8988T (cell line): ENCODE measurements at places on chromosomes 7 and 10.
A peak's percentile ranks its signal among the peaks of the same experiment; 100 is the strongest.

GRCh38 chr7:29898301-29898700, 91.3 kb downstream of the SCRN1 start:
- DNase-seq = no peak

DNA sequence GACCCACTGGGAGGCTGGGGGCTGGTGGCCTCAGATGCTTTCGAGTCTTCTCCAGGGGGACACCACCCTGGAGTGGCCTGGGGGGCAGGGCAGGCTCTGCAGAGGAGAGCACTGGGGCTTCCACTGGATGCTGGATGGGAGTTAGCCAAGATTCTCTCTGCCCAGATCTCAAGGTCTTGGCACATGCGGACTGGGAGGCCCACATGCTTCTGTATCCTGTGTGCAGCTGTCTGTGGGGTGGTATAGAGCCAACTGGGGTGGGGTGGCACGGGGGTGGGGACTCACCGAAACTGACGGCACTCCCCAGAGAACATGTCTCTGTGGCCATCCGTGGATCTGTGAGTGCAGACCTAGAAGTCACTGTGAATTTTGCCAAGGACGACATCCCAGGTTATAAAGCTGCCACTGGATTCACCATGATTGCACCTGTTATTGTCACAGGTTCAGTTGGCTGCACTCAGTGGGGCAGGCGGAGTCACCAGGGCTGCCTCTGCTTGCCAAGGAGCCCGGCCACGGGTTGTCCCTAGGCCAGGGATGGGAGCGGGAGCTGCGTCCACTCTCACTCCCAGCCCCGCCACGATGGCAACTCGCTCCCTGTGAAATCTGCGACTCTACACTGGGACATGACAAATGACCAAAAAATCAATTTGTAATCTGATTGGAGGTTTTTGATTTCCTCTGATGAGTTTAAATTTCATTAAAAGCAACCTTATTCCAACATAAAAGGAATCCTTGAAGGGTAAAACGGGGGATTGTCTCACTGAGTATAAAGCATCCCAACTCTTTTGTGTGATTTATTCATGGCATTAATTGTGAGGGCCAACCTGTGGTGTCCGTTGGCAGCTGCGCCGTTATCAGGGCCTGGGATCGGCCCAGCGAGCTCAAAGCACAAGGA, 131.3 kb downstream of the EBF3 start:
- no peak for DNase-seq

DNA sequence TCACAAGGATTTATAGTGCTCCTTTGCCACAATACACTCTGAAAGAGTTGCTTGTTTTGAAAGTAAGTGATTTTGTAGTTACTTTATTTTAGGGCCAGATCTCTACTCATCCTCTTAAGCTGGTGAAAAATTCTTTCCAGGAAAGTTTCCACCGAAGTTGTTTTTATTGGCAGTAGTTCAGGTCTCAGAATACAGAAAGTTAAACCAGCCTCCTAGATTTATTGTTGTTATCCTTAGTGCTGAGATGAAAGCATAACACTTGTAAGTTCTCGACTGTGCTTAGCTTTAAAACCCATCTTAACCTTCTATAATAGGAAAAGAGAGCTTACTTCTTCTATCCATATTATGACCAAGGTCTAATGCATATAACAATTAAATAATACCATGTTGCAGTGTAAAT, 5.5 kb downstream of the AP3M1 start:
- no peak for DNase-seq

- no peak for DNase-seq
Measured at GRCh38 chr7:107503687-107504086, 33.8 kb downstream of the GPR22 start.

DNA sequence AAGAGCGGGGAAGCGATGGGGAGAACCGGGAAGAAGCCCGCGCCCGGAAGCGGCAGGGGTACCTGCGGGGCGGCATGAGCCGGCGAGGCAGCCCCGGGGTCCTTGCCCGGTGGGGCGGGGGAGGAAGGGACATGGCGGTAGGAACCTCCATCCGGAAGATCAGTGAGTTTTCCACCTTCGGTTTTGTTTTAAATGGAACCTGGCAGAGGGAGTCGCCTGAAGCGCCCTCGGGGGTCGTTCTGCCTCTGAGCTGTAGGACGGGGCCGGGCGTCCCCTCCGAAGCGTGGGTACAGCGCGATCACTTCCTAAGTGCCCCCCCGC, 471 bp downstream of the PFKP start:
- peak; percentile 46 for DNase-seq

DNA sequence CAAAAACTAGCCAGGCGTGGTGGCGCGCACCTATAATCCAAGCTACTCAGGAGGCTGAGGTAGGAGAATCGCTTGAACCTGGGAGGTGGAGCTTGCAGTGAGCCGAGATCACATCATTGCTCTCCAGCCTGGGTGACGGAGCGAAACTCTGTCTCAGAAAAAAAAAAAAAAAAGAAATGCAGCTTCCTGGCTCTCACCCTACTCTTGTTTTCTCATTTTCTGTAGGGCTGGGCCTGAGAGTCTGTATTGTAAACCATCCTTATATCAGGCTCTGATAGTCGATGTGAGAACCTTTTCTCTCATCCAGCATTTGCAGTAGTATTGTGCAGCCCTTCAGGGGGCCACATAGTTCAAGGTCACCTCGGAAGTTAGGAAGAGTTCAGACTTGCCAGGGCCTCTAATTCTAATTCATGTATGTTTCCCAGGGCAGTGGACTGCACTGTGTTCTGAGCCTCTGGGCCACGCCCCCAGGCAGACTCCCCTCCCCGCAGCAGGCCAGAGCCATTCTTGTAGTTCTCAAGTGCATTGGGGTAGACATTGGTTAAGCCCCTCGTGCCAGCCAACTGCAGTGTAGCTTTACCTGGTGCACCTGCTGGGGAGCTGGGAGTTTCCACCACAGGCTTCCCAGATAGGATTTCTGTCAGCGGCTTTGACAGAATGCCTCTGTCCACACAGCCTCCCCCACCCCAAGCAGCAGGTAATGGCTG, 38.3 kb upstream of the PDCD4 start:
- no peak for DNase-seq

- no peak for DNase-seq
Measured at GRCh38 chr7:155792999-155793560, 19.2 kb downstream of the SHH start.

DNA sequence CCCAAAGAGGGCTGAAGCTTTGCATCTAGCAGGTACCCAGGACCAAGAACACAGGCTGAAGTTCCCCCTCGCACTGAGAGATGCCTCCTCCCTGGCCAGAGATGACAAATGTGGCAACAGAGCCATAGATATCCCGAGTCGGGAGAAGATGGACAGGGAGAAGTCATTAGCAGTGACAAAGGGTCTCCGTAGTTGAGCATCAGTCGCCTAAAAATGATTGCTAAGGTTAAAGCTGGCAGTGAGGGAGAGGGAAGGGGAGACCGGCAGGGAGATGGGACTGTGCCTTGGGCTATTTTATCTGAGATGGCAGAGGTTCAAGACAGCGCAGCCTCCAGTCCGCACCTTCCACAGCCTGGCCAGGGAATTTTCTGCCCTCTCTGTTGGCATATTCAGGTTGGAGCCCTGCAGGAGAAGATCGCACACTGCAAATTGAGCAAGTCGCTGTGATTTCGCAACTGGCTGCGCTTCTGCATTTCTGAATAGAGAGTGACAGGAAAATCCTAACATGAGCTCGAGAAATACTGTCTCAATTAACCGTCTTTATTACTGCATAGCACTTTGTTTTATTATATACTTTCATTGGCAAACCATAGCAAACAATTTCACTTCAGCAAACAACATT, 238.9 kb upstream of the GPR26 start:
- DNase-seq = no peak

GRCh38 chr7:47383072-47383471, 198.8 kb downstream of the TNS3 start:
- DNase-seq = no peak

DNA sequence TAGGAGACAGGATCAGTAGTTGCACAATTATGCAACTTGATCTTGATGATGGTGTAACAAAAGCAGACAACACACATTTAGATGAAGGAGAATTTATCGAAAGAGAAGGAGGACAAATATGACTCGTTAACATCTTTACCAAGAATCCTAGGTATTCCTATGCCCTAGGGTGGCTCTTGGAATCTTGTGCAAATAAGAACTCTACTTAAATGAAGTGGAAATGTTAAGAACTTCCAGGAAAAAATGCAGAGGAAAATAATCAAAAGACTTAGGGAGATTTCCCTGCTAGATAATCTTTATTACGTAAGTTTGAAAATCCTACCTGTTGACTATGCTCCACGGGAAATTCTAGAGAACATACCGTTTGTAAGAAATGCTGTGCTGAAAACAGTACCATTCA, 485.4 kb downstream of the POM121L12 start:
- DNase-seq = no peak

- DNase-seq = no peak
Measured at GRCh38 chr10:45580371-45581215, 92.0 kb downstream of the ZFAND4 start.

DNA sequence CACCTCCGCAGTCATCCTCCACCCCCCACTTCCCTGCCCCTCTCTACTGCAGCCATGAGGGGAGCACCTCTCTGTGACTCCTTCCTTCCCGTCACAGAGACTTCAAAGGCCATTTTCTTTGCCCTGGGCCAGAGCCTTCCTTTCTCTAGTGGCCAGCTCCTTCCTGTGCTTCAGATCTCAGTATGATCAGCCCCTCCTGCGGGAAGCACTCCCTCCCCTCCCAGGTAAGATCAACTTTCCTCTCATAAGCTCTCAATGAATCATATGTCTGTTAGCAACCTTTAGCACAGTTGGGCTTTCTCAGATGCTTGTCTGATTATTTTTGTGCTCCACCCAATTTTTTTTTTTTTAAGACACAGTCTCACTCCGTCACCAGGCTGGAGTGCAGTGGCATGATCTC, 241.0 kb upstream of the PRSS1 start:
- no peak for DNase-seq

DNA sequence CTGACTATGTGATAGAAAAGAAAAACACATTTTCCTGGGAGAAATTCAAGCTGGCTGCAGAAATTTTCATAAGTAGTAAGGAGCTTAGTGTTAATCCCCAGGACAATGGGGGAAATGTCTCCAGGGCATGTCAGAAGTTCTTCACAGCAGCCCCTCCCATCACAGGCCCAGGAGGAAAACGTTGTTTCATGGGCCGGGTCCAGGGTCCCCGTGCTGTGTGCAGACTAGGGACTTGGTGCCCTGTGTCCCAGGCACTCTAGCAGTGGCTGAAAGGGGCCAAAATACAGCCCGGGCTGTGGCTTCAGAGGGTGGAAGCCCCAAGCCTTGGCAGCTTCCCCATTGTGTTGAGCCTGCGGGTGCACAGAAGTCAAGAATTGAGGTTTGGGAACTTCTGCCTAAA, 99.0 kb upstream of the ASAH2 start:
- no peak for DNase-seq

GRCh38 chr10:17213646-17214349, 12.3 kb upstream of the TRDMT1 start:
- no peak for DNase-seq

GRCh38 chr10:17963431-17963830, 11.7 kb downstream of the SLC39A12 start:
- DNase-seq = no peak

- no peak for DNase-seq
Measured at GRCh38 chr7:47320296-47320695, 261.6 kb downstream of the TNS3 start.

GRCh38 chr10:78925800-78926319, 142.9 kb upstream of the ZMIZ1 start:
- no peak for DNase-seq

DNA sequence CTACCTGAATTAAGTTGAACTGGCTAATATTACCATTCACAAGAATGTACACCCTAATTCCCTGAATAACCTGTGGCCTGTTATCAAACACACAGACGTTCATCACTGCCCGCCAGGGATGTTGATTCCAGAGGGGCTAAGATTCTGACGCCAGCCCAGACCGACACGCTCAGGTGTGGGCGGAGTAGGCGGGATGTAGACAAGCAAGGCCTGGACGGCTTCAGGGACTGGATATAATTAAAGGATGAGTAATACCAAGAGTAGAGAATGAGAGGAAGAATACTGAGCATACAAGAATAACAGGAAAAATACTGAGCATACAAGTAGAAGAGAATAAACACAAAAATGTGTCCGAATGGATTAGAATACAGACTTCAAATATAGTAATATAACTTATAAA, 29.0 kb downstream of the CUBN start:
- no peak for DNase-seq

DNA sequence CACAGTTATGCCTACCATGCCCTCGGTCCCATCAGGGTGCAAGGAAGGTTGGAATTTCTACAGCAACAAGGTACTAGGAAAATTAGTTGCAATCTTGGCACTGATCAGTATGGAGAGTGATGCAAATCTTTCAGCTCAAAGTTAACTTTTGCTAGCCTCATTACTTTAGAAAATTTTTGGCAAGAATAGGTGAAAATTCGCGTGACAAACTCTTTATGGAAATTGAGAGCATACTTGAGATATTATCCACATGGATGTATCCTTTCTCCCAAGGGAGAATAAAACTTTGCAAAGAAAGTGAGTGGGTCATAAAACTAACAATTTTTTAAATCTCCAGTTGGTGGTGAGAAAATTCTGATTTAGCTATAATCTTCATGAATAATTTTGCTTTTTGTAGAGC, 71.1 kb upstream of the SLC39A12 start:
- DNase-seq = no peak

DNA sequence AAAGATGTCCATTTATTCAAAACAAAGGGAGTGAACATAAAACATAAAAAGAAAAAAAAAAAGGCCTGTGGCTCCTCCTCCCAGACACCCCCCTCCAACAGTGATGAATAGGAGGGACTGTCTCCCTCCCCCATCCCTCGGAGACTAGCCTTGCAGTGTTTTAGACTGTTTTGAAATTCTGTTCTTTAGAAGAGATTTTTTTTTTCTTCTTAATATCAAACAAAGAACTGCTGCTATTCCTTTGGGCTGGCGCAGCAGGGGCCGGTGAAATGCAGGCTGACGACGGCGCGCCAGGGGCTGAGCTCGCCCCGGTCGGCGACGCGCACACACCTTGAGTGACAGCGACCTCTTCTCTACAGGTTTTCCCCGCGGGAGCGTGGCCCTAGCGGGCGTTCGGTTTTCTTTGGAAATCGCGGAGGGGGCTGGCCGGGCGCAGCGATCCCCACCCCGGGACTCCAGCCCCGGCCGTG, at the start of gene LANCL2:
TSS of gene LANCL2 (plus strand) at position 133 of the 470 bp plus-strand sequence. CDS start 689 bp downstream, outside the sequence.
- DNase-seq = no peak

DNA sequence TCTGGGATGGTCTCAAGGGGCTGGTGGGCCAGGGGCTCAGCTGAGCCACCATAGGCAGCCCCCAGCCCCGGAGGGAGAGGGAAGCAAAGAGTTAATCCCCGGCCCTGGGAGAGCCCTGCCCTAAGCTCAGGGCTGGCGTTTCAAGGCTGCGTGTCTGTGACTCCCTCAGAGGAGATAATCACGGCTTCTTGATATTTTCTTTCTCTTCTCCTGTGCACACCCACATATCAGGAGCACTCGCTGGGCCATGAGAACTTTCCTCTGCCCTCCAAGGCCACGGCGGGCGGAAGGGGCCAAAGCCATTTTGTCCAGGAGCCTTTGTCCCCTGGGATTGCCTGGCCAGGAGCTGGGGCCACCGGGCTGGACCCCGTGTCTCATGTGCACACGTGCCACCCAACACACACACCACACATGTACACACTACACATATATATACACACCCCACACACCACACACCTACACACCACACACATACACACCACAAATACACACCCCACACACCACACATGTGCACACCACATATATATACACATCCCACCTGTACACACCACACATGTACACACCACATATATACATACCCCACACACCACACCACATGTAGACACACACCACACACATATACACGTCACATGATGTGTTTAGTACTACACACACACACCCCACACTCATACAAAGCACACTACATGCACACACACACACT, 16.9 kb downstream of the VENTX start:
- DNase-seq = no peak
